ENCODE measurements at places on chromosomes 1 and 21.

- no peak for DNase-seq
Observed at GRCh38 chr21:45370575-45370974, 34.4 kb upstream of the COL18A1 start.

DNA sequence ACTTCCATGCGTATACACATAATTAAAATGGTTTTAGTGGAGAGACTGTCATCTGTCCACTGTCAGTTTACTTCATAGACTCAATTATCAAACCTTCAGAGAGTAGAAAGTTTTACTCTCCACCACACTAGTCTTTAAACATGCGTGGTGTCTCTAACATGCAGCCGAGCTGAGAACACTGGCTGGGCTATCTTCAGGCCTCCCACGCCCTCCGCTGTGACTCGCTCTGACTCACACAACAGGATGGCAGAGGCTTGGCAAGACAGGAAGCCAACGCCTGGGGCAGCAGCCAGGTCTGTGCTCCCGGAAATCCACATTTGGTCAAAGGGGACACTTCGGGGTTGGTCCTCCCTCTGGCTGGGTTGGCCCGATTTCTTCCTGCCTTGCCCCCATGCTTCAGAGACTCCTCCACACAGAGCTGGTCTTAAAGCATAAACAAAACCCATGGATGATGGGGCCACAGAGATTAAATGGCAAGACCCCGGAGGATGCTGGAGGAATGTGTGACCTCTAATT lies 22.7 kb upstream of the IFNGR2 start:
- peak; percentile 100 for DNase-seq

DNA sequence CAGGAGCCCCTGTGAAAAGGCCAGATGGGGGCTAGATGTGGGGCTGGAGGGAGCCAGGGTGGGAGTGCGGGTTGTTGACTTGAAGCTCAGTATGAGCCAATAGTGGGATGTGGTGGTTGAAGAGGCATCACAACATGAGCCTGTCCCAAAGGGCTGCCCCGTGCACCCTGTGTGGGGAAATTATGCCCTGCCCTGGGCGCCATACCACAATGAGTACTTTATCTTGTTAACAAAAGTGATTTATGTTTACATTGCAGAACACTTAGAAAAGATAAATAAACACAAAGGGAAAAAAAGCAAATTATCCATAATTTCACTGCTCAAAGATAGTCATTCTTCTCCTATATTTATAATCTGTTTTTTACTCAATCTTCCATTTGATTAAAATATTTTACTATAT lies 1.6 kb upstream of the NFASC start:
- DNase-seq = no peak

GRCh38 chr1:73576083-73576482 lies 621.9 kb downstream of the LRRIQ3 start:
- DNase-seq = no peak

GRCh38 chr1:178399177-178399728 lies 97.5 kb downstream of the CLEC20A start:
- DNase-seq = no peak

- DNase-seq = no peak
Observed at GRCh38 chr1:198848206-198848605, 209.4 kb downstream of the PTPRC start.

DNA sequence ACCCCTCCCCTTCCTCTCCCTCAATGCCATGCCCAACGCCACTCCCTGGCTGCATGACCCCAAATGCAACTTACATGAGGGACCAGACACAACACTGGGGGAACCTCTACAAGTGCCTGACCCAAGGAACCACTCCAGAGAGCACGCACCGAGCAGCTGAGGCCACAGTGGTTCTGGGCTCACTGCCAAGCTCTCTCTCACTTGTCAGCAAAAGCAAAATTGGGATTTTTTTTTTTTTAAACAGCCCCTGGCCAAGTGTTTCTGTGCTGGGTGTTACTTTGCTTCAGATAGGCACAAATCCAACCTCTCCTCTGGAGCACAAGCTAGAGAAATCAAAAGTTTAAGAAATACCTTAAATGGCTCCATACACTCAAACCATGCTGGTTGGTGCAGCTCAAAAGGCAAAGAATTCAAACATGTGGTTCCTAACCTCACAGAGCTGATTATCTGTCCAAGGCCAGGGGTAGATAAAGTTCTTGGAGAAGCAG lies 363.0 kb downstream of the SETD4 start:
- DNase-seq = no peak

DNA sequence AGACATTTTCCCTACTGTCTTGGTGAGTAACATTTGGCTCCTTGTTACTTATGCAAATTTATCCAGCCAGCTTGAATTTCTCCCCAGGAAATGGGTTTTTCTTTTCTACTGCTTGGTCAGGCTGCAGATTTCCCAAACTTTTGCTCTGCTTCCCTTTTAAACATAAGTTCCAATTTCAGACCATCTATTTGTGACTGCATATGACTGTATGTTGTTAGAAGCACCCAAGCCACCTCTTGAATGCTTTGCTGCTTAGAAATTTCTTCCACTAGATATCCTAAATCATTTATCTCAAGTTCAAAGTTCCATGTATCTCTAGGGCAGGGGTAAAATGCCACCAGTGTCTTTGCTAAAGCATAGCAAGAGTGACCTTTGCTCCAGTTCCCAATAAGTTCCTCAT lies 32.3 kb upstream of the CITED4 start:
- peak; percentile 15 for DNase-seq

GRCh38 chr1:29964718-29965533 lies 728.6 kb downstream of the PTPRU start:
- no peak for DNase-seq

DNA sequence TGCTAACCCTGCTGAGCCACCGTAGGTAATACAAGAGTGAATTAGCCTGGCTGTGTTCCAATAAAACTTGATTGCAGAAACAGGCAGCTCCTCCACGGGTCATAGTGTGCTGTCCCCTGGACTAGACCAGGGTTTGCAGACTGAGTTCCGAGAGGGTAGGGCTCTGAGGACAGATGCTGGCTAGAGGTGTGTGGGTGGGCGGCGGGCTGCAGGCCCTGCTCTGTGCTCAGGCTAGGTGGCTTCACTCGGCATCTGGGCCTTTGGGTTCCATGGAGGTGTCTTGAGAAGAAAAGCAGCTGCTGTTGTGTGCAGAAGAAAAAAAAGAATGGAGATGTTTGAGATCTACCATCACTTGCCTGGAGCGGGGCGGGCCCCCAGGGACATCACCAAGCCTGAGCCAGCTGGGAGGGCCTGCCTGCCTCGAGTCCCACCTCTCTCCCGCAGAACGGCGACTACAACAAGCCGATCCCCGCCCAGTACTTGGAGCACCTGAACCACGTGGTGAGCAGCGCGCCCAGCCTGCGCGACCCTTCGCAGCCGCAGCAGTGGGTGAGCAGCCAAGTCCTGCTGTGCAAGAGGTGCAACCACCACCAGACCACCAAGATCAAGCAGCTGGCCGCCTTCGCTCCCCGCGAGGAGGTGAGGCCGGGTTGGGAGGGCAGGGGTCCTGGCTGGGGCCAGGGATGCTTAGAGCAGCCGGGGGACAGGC lies 7.9 kb downstream of the TMEM201 start:
- DNase-seq = no peak

- no peak for DNase-seq
Observed at GRCh38 chr1:181073638-181074037, 14.9 kb upstream of the IER5 start.

DNA sequence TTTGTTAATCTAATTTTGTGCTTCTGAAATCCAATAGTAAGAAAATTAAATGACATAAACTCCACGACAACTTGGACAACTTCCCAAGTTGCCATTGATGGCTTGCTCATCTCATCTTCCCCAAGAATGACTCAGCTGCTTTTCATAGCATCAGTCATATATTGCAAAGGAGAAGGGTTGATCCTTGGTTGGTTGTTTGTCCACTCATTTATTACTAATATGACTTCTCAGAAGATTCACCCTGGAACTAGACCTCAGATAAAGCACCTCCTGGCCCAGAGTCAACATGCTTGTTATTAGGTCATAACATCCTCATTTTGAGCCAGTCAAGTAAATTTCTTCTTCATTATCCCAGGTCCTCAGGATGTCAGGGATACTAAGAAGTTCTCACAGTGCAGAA lies 2.3 kb upstream of the LCE3D start:
- no peak for DNase-seq

DNA sequence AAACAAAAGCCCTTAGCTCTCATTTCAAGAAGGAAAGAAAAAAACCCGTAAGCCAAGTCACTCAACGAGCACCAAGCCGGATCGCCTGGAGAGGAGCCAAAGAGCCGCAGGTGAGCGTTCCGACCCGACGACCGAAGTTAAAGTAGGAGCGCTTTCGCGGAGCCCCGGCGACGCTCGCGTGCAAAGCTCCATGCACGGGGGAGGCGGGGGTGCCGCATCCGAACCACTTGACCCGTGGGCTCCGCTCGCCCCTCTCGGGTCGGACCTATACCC lies 382 bp downstream of the GPBP1L1 start:
- peak; percentile 31 for DNase-seq

GRCh38 chr1:154324241-154324640 lies 1.1 kb upstream of the ATP8B2 start:
- no peak for DNase-seq

DNA sequence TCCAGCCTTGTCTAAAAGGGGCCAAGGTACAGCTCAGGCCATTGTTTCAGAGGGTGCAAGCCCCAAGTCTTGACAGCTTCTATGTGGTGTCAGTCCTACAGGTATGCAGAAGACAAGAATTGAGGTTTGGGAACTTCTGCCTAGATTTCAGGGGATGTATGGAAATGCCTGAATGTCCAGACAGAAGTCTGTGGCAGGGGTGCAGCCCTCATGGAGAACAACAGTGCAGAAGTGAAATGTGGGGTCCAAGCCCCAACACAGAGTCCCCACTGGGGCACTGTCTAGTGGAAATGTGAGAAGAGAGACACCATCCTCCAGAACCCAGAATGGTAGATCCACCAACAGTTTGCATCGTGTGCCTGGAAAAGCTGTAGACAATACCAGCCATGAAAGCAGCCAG lies 400.3 kb upstream of the CAMK1G start:
- no peak for DNase-seq

DNA sequence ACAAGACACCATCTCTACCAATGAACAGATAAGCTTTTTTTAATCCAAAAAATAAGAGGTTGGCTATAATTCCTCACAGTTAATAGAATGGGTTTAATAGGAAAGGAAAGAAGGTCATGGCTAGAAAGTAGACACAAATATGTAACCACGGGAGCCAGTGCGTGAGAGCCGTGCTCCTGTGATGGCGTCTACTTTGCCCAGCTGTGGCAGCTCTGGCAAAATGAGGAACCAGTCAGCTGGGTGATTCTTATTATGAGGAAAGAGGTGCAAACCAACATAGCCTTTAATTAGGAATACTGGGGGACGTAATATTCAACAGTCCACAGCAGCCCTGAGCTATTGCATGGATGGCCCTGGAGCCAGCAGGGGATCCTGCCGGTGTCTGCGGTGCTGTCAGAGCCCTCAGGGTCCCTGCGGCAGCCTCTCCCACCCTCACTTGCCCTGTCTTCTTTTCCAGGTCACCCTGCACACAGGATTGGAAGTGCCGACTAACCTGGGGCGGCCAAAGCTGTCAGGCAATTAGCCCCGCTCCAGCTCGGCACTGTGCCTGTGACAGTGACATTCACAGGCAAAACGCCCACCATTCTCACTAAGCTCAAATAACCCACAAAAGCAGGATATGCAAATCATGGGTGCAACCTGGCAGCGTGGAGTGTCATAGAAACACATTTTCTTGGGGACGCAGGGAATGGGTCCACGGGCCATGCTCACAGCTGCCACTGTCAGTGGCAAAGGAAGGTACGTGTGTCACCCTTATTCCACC lies 25.9 kb upstream of the GNPAT start:
- peak; percentile 21 for DNase-seq

GRCh38 chr1:9349331-9349851 lies 56.7 kb downstream of the SPSB1 start:
- DNase-seq = no peak

DNA sequence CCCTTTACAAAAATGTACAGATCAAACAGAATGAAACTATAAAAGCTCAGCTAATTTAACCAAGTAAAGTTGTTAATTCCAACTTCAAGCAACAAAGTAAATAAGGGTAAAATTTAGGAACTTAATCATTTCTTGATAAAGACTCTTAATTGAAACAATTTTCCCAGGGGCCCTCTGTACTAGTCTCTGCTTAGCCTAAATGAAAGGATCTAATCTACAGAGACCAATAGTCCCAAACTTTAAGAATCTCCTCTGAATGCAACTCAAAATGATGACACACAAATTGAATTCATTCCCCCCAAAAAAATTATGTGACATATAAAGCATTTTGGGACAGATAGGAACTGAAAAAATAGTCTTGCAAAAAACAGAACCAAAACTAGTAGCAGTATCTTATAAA lies 16.6 kb downstream of the EYA3 start:
- DNase-seq = no peak

GRCh38 chr21:44548922-44549321 lies 2.4 kb downstream of the KRTAP10-2 start:
- no peak for DNase-seq

DNA sequence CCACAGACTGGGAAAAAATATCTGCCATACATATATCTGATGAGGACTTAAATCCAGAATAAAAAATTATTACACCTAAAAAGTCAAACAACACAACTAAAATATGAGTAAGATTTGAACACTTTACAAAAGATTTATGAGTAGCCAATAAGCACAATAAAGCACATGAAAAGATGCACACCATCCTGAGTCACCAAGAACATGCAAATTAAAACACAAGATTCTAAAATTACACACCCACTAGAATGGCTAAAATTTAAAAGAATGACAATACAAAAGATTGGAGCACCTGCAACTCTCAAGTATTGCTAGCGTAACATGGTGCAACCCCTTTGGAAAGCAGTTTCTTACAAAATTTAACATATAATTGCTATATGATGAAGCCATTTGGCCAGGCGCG lies 30.9 kb downstream of the DENND2C start:
- no peak for DNase-seq

DNA sequence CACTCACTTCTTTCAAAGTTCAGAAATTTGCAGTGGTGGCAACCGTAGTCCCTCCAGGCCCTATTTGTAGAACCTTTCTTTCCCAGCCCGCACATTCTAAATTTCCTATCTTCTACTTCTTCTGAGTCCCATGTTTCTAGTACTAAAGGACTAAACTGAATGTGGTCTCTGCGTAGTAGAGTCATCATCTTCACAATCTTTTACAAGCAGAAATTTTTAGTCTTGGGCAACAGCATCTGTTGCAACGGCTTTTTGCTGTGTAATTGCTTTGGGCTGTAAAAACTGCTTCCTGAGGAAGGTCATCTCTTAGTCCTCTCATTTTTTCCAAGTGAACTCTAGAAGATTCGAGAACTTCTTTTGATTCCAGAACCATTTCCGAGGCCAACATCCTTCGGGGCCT lies 23.9 kb downstream of the VAV3 start:
- DNase-seq = peak; percentile 98

- DNase-seq = no peak
Observed at GRCh38 chr1:248853663-248854375, 5.1 kb downstream of the ZNF692 start.

- no peak for DNase-seq
Observed at GRCh38 chr21:21463456-21463855, 465.2 kb downstream of the NCAM2 start.

DNA sequence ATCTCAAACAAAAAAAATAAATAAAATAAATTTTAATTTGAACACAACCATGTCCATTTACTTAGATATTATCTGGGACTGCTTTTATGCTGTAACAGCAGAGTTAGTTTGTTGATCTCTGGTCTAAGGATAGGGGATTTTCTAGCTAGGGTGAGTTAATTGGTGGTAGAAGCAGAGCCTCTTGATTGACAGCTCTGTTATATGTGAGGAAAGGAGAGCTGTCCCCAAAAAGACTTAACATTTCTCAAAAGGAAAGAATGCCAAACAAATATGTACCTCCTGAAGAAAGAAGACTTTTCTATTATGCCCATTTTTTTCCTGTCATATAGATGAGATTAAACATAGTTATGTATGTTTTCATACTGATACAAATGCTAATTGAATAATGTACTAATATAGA lies 37.8 kb downstream of the MAN1A2 start:
- no peak for DNase-seq

GRCh38 chr1:46529031-46529630 lies 22.3 kb downstream of the KNCN start:
- no peak for DNase-seq

All from inflammatory macrophage treated with lipopolysaccharide for 4 hours (primary cell).